K562 (cell line): ENCODE measurements at places on chromosomes 16 and 17. TPM values are rescaled to one million over a fixed set of nuclear protein-coding genes. Genes with fewer than 3 reads are reported as not detected.
A peak's percentile ranks its signal among the peaks of the same experiment; 100 is the strongest.

- no peak for DNase-seq
- H3K27ac ChIP-seq = no peak overlapping the region
- H3K36me3 ChIP-seq = peaks cover 5% of the 10 kb centered on the region; the same call in 1 of the 3 replicates
- no peak overlapping the region for H3K4me3 ChIP-seq
- H3K27me3 ChIP-seq = no peaks in the 10 kb centered on the region
- peaks cover 5% of the 10 kb centered on the region; the same call in 1 of the 2 replicates for H3K4me1 ChIP-seq
Observed at GRCh38 chr17:2179615-2180295, 123.8 kb downstream of the SMG6 start.

DNA sequence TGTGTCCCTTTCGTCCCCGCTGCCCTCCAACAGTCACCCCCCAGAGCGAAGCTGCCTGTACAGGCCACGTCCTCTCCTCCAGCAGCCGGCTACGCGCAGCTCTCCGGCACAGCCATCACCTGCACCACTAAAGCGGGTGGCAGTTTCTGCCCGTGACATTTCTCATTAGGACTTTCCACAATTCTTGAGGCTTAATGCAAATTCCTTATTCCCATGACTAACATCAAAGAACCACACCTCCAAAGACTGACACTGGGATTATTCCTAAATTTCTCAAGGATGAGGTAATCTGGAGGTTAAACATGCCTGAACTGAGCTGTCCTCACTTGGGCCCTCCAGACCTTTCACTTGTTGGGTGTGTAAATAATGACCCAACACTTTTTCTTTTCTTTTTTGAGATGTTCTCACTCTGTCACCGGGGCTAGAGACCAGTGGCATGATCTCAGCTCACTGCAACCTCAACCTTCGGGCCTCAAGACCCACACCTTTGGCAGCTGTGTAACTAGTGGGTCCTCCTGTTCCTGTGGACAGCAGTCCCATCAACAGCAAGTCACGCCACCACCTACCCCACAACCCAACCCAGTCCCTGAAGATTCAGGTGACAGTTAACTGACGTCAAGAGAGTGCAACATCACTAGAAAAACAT lies 11.7 kb downstream of the ANKRD11 start:
- peak overlapping the region; percentile 30; the same call in 1 of the 3 replicates for H3K27ac ChIP-seq
- peaks cover 34% of the 10 kb centered on the region for H3K4me1 ChIP-seq
- DNase-seq = no peak
- H3K4me3 ChIP-seq = no peak overlapping the region

OMG gene
- total RNA-seq = not detected in 2 replicates

- no peaks in the 10 kb centered on the region for H3K36me3 ChIP-seq
- H3K4me3 ChIP-seq = no peak overlapping the region
- peaks cover 8% of the 10 kb centered on the region for H3K4me1 ChIP-seq
- H3K27ac ChIP-seq = no peak overlapping the region
Observed at GRCh38 chr17:35373984-35374765, 754 bp upstream of the SLFN11 start.
